ENCODE measurements at places on chromosomes 12 and 14. TPM values are rescaled to one million over a fixed set of nuclear protein-coding genes. Genes with fewer than 3 reads are reported as not detected.

Gene DNAH10
- total RNA-seq, result 0.18 TPM

Gene CYP46A1
- not detected for total RNA-seq

Gene TUNAR
- total RNA-seq, result not detected

Gene PIANP
- total RNA-seq, result not detected

Gene CNPY2
- total RNA-seq, result 112 TPM

Gene MORN3
- 0.37 TPM for total RNA-seq

Gene TAS2R50
- 0.95 TPM for total RNA-seq

Gene SPIC
- not detected for total RNA-seq

Gene HOXC13
- not detected for total RNA-seq

Gene MYL2
- total RNA-seq, result not detected

Gene TAS2R20
- total RNA-seq, result 2.2 TPM

Gene KLRB1
- total RNA-seq, result 6.0 TPM

Gene NKX2-1
- not detected for total RNA-seq

Gene GPR135
- total RNA-seq, result 1.5 TPM

Gene WNT1
- 0.81 TPM for total RNA-seq

Gene PPFIA2
- total RNA-seq, result not detected

Gene SMCO2
- 0.61 TPM for total RNA-seq

Gene SVOP
- not detected for total RNA-seq

Gene CDH24
- 1.8 TPM for total RNA-seq

Gene KCNMB4
- 0.34 TPM for total RNA-seq

Gene PIWIL1
- not detected for total RNA-seq

Gene CLEC1A
- not detected for total RNA-seq

Gene KRT86
- total RNA-seq, result 1.1 TPM

Gene CLEC7A
- total RNA-seq, result not detected

Gene GZMH
- total RNA-seq, result 9.0 TPM

Gene KIF26A
- total RNA-seq, result 0.26 TPM

Gene LRRC43
- not detected for total RNA-seq

Gene CLEC4C
- not detected for total RNA-seq

Gene MSI1
- not detected for total RNA-seq

Gene LGMN
- total RNA-seq, result 0.73 TPM

Gene PLEKHG7
- not detected for total RNA-seq

Gene SCNN1A
- 1.5 TPM for total RNA-seq

Gene TBC1D30
- 0.11 TPM for total RNA-seq

Gene EEF1AKMT3
- 3.2 TPM for total RNA-seq

Gene TRHDE
- not detected for total RNA-seq

Gene FRMD6
- total RNA-seq, result 3.2 TPM

Gene TEX52
- 0.29 TPM for total RNA-seq

Gene REM2
- 0.21 TPM for total RNA-seq

Gene ALKBH1
- 14.8 TPM for total RNA-seq

Gene PRICKLE1
- total RNA-seq, result 0.11 TPM

Gene SERPINA3
- total RNA-seq, result not detected

Gene HOXC11
- not detected for total RNA-seq

Gene GZMB
- 368 TPM for total RNA-seq

Gene PTPRQ
- total RNA-seq, result not detected

Gene SLC10A1
- total RNA-seq, result not detected

Gene TMEM19
- total RNA-seq, result 22.1 TPM

Gene HRK
- not detected for total RNA-seq

Gene IL22
- not detected for total RNA-seq

Gene CHURC1
- 72.2 TPM for total RNA-seq

Gene PCED1B
- total RNA-seq, result 74.2 TPM

Gene NOVA1
- not detected for total RNA-seq

Gene TSPAN19
- total RNA-seq, result not detected

Gene WSB2
- 45.0 TPM for total RNA-seq

Gene PLXNC1
- 43.8 TPM for total RNA-seq

Gene KRT85
- not detected for total RNA-seq
